Stimulated activated CD4-positive, alpha-beta T cell treated with anti-CD3 and anti-CD28 coated beads, Interleukin-2, amount 100 ng/mL, for 4 hours (primary cell): ENCODE measurements at places on chromosomes 5 and 9.

DNA sequence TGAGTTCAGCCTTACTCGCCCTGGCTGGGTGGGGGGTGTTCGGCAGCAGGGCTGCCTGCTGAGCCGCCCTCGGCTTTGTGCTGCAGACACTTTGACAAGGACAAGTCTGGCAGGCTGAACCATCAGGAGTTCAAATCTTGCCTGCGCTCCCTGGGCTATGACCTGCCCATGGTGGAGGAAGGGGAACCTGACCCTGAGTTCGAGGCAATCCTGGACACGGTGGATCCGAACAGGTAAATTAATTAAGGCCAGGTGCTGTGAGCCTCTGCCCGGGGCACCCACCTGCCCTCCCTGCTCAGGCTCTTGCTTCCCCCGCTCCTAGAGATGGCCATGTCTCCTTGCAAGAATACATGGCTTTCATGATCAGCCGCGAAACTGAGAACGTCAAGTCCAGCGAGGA lies 24.2 kb downstream of the DYNC2I2 start:
- DNase-seq, result no peak

DNA sequence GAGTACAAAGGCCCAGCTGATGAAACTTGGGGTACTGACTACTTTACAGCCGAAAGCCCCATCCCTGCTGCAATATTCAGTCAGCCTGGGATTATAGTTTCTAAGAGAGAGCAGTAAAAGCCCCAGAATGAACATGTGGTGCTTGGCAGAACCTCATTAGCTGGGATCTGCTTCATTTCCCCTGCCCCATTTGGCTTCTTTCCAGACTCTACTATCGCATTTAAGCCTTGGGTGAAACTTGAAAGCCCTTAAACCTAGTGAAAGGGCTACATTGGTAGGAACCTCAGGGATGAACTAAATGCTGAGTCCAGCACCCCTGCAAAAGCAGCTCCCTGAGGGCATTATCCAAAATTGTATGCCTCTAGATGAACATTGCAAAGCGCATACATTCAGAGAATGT lies 631.1 kb downstream of the ACTL7B start:
- DNase-seq, result no peak

DNA sequence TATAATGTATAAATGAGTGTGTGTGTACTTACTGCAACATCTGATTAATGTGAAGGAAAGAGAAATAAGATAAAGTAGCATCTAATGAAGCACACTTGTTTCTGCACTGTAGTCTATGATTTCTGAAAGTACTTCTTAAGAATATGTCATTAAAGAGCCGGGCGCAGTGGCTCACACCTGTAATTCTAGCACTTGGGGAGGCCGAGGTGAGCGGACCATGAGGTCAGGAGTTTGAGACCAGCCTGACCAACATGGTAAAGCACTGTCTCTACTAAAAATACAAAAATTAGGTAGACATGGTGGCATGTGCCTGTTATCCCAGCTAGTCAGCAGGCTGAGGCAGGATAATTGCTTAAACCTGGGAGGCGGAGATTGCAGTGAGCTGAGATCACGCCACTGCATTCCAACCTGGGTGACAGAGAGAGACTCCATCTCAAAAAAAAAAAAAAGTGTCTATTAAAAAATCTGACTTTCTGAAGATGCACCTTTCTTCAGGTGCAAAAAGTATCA lies 556.9 kb downstream of the PTPRD start:
- DNase-seq, result no peak

GRCh38 chr9:135018306-135018915 lies 69.1 kb upstream of the OLFM1 start:
- no peak for DNase-seq

GRCh38 chr5:2883771-2884170 lies 132.3 kb upstream of the IRX2 start:
- no peak for DNase-seq

DNA sequence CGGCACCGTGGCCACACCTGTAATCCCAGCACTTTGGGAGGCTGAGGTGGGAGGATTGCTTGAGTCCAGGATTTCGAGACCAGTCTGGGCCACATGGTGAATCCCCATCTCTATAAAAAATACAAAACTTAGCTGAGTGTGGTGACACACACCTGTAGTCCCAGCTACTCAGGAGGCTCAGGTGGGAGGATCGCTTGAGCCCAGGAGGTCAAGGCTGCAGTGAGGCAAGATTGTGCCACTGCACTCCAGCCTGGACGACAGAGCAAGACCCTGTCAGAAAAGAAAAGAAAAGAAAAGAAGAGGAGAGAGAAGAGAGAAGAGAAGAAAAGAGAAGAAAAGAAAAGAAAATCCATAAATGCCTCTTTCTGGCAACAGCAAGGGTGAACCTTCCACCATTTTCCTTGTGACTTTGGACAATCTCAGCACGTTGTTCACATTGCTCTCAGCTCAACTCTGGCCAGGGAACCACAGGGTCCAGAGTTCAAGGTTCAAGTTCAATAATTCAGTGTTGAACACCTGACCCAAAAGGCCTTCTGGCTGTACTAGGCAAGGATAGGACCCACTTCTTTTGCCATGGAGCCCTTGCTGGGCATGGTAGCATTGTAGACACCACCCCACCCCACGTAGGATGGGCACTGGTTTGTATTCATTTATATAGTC lies 14.6 kb upstream of the DUSP1 start:
- DNase-seq, result no peak

DNA sequence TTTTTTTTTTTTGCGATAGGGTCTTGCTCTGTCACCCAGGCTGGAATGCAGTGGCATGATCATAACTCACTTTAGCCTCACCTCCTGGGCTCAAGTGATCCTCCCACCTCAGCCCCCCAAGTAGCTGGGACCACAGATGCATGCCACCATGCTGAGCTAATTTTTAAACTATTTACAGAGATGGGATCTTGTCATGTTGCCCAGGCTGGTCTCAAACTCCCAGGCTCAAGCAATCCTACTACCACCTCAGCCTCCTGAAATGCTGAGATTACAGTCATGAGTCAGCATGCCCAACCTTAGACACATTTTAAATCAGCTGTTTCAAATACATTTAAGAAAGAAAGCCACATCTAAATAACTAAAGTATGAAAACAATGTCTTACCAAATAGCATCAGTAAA lies 439.0 kb downstream of the EBF1 start:
- DNase-seq, result no peak

DNA sequence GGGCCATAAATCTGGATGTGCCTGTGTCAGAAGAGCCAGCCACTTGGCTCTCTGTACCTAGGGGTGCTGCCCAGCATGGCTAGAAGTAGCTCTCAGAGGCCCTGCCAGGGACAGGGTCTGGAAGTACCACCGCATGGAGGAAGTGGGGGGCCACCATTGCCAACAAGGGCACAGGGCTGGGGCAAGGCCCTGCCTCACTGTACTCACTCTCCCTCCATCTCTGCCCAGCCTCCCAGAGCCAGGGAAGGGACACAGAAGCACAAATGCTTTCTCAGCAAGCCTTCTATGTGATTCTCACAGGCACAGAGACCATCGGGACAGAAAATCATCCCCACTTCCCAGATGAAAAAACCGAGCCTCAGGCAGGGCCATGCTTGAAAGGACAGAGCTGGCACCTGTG lies 138.1 kb downstream of the C5orf15 start:
- DNase-seq, result no peak

DNA sequence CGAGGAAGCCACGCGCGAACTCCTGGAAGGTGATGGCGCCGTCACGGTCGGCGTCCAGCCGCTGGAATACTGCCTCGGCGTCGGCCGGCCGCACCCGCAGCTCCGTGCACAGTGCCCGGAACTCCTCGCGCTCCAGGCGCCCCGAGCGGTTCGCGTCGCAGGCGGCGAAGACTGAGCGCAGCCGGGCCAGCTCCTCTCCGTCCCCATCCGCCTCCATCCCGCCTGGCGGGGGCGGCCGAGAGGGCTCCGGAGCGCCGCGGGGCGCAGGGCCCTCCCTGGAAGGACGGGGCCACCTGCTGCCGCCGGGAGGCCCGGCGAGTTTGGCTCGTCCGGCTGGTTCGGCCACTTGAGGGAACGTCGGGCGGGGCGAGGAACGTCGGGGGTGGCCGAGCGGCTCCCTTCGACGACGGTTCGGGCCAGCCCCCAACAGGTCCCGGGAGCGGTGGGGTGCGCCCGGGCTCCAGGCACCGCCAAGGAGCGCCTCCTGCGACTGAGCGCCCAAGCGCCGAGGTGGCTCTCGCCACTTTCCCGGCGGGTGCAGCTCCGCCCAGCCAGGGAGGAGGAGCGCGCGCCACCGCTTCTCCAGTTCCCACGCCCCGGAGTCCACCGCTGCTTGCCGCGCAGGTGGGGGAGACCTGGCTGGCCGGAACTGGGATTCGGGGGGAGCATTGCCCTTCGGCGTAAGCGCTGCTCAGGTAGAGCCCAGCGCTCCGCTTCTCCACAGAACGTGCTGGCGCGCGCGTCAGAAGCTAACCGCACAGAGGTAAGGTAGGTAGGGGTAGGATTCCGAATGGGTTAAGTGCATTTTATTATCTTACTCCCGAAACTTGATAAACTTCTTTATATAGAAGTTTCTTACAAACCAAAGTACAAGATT lies at the start of gene RASEF:
Gene RASEF (minus strand): TSS at position 492 of the 877 bp plus-strand sequence. CDS start 275 bp downstream, at position 217.
- no peak for DNase-seq

- no peak for DNase-seq
These were observed 22.8 kb downstream of the PCDH1 start for GRCh38 chr5:141855265-141856036.

- DNase-seq, result no peak
These were observed 514.2 kb downstream of the KCTD16 start for GRCh38 chr5:144684899-144685298.

DNA sequence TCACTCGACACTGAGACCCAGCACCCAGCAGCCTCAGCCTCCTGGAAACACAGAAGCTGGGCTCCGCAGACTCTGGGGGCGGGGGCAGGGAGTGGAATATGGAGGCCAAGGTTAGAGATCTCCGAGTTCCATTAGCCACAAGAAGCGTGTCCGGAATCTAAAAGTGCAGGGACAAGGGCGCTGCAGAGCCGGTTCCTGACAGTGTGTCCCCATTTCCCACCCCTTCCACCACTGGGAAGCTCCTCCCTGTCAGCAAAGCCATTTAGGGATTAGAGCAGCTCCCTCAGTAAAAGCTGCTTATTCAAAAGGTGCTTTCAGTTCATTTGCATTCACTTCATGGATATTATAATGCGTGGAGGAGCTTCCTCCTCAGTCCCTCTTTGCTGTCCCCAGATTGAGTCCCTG lies 74.1 kb upstream of the HSPA9 start:
- no peak for DNase-seq

- no peak for DNase-seq
These were observed 90.2 kb downstream of the NSUN2 start for GRCh38 chr5:6542421-6543345.

DNA sequence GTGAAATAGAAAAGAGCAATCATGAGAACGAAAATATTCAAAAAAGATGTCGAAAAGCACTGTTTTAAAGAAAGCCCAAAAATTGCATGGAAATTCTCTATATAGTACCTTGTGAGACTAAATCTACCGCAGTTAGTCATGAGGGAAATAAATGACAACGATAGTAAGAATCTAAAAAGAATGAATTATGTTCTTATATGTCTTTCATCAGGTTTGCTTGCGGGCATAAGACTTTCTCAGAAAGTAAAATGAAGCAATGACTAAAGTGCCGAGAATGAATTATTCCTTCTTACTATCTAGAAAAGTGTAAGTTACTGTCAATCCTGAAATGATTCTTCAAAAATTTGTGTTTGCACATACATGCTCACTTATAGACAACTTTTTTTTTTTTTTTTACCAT lies 26.4 kb downstream of the PTPRD start:
- no peak for DNase-seq
